ENCODE measurements at places on chromosomes 16 and 17.

DNA sequence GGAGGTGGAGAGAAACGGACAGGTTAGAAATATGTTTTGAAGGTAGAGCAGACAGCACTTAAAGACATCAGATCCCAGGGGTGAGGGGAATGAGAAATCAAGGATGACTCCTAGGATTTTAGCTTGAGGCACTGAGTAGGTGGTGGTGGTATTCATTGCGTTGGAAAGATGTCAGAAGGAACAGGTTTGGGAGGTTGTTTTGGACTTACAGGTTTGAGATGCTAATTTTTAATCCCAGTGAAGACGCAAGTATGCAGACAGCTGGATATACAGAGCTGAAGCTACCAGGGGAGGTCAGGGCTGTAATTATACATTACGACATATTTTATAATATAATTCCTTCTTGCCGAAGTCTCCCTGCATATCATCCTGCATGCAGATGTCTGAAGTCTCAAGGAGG is 433.3 kb downstream of the XYLT1 start:
- DNase-seq = no peak

DNA sequence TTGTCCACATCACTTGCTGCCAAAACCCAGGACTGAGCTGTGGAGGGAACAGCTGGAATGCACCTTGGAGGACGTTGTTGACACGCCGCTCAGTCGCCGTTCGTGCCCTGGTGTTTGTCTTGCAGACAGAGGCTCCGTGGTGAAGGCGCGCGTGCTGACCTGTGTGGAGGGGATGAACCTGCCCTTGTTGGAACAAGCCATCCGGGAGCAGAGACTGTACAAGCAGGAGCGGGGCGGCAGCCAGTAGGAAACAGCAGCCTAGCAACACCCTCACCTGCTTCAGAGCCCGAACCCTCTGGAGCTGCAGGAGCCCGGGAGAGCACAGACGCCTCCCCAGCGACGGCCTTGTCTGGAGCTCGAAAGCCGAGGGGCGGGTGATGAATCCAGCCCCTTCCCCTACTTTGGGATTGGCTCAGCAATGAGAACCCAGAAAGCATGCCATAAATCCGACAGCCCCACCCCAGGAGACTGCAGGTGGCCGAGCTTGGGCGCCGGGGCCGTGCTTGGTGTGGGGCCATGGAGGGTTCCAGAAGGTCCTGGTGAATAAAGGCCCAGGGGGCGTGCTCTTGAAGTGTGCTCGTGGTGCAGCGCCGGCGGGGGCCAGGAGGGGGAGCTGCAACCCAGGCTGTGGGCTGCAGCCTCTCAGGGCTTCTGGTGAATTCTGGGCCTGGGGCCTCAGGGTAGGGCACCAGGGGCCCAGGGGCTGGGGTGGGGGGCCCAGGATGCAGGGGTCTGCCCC is 470 bp upstream of the CDK3 start:
- no peak for DNase-seq

DNA sequence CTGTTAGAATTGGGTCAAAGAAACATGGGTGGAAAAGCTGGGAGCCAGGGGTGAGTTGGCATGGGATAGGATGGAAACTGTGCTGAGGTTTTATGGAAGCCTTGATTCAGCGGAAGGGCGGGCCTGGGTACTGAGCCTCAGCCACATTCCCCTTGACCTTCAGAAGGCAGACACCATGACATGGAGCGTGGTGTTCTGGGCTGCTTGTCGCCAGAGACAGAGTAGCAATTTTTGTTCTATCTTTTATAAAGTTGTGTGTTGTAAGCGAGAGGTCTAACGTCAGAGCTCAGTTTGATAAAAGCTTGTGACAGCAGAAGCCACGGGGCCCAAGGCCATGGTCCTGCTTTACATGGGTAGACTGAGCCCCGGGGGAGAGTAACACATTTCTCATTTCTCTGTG is 50.2 kb downstream of the SLC47A1 start:
- DNase-seq = no peak

- DNase-seq = no peak
Measured at GRCh38 chr17:61774724-61775123, 88.6 kb downstream of the BRIP1 start.

DNA sequence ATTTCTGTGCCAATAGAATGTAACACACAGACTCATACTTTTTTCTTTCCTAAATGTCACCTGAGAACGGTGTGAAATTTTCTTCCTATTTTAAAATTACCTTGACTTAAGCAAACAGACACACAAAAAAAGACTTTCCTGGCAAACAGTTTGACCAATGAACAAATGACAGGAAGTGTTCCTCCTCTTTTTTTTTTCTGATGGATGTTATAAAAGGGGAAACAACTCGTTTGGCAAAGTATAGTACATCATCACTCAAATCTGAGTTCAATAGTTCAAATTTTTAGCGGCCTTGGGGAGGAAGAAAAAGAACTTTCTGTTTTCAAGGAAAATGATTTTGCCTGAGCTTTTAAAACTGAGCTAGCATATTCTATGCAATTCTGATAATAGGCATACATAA is 19.8 kb downstream of the HS3ST3A1 start:
- no peak for DNase-seq

DNA sequence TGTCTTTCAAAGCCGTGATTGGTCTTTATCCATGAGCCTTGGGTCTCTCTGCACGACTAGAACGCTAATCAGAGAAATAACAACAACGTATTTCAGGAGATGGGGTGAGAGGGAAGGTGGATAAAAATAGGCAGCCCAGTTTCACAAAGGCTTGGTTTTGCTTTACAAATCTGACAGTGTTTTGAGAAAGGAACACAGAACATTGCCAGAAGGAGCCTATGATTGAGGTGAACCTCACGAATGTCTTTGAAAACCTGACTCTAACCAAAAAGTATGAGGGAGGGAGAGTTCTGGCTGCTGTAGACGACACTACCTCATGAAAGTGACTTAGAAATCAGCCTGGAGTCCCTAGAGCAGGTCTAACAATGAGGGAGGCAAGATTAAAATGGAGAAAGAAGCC is 38.0 kb upstream of the NOL11 start:
- no peak for DNase-seq

- no peak for DNase-seq
Measured at GRCh38 chr17:37759014-37759637, 14.3 kb upstream of the HNF1B start.

GRCh38 chr16:8583199-8583598 is 7.1 kb downstream of the TMEM114 start:
- DNase-seq = no peak

- no peak for DNase-seq
Measured at GRCh38 chr17:14593956-14594355, 293.1 kb downstream of the HS3ST3B1 start.

Data from hindlimb muscle (tissue), 1 donor.